ENCODE measurements at places on chromosomes 3 and 15.
A peak's percentile ranks its signal among the peaks of the same experiment; 100 is the strongest.

DNA sequence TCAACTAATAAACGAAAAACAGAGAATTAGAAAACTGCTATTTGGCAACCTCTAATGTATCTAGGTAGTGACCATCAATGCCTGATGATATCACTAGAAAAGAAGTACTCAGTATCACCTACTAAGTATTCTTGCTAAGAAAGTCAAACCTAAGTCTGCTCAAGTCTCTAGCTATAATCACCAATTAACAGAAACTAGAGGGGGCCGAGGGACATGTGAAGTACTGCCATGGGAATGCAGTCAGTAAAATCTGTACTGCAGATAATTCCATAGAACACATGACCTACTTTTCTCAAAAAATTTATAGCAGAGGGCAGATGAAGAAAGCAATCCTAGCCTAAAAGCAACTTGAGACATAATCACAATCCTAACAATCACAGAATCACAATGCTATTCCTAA is 51.4 kb downstream of the CPEB1 start:
- no peak for DNase-seq

DNA sequence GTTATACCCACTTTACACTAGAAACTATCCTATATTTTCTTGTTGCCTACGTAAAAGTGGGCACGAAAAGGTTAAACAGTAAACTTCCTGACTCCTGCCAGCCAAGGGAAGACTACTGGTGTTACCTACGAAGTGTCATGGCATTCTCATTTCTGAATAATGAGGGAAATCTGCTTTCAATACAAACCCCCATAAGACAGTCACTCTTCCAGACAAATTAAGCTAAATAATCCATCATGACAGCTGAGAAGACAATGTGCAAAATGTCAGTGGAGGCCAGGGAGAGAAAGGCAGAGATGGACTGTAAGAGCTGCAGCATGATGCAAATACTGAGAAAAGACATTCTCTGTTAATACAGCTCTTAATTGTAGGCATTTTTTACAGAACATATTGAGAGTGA is 136.5 kb downstream of the SERPINI1 start:
- DNase-seq: no peak

DNA sequence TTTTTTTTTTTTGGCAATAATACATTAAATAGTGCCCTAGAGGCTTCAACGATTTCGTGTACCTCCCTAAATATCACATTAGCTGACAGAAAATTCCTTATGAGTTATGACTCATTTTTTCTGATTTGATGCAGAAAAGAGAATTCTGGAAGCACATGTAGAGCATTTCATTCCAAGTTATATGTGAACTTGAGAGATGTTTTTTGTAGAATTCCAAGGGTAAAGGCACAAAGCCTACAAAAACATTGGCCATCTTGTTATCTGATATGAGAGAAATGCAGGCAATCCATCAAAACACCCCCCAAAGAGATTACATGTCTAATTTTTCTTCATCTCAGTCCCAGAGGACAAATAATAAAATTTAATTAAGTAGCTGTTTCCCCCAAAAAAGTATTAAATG is 6.7 kb upstream of the PFN2 start:
- DNase-seq: no peak

DNA sequence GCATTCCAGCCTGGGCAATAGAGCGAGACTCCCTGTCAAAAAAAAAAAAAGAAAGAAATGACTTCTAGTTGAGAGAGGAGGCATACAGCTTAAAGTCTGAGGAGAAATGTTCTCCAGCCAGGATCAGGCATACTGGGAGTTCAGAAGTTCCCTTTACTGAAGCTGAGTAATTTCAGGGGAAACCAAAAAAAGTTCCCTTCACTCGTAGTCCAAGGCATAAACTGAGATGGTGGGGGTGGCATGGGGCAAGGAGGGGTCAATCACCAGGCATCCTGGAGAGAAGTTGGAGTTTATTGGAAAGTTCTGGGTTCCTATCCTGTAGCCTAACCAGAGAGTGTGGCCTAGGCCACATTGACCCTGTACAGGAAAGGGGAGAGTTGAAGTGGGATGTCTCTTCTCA is 5.9 kb downstream of the GPX1 start:
- no peak for DNase-seq

- DNase-seq: no peak
Measured at GRCh38 chr15:70301396-70301795, 203.7 kb upstream of the TLE3 start.

DNA sequence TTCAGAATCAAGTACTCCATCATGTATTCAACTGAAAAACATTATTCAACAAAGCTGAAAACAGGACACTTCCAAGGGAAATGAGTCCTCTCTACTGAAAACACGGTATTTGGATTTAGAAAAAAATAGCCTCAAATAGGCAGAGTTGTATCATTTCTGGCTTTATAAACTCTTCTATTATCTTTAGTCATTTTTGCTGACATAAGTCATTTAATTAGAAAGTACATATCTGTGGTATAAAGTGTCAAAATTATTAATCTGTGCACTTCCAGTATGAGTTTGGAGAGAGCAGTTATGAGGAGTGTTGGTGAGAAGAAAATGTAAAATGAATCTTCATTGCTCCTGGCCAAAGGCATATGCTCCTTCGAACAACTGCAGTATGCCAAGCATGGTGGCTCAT is 59.3 kb downstream of the INO80 start:
- no peak for DNase-seq

DNA sequence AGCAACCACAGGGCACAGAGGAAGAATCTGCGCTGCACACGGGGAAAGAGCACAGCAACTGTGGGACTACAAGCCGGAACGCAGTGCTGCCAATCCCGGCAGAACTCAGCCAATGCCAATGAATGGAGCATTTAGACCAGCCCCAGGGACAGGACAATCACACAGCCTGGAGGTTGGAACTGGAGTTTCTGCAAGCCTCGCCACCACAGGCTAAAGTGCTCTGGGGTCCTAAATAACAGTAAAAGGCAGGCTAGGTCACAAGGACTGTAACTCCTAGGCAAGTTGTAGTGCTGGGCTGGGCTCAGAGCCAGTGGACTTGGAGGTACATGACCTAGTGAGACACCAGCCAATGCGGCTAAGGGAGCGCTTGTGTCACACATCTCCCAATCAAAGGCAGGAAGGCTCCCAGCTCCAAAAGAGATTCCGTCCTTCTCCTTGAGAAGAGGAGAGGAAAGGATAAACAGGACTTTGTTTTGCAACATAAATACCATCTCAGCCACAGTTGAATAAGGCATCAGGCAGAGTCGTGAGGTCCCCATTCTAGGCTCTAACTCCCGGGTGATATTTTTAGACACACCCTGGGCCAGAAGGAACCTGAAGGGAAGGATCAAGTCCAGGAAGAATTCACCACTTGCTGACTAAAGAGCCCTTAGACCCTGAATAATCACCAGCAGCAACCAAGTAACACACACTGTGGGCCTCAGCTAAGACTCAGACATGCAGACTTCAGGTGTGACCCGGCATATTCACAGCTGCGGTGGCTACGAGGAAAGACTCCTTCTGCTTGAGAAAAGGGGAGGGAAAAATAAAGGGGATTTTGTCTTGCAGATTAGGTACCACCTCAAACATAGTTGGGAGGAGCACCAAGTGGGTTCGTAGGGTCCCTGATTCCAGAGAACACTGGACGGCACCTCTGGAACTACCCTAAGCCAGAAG is 85.5 kb upstream of the XXYLT1 start:
- no peak for DNase-seq

DNA sequence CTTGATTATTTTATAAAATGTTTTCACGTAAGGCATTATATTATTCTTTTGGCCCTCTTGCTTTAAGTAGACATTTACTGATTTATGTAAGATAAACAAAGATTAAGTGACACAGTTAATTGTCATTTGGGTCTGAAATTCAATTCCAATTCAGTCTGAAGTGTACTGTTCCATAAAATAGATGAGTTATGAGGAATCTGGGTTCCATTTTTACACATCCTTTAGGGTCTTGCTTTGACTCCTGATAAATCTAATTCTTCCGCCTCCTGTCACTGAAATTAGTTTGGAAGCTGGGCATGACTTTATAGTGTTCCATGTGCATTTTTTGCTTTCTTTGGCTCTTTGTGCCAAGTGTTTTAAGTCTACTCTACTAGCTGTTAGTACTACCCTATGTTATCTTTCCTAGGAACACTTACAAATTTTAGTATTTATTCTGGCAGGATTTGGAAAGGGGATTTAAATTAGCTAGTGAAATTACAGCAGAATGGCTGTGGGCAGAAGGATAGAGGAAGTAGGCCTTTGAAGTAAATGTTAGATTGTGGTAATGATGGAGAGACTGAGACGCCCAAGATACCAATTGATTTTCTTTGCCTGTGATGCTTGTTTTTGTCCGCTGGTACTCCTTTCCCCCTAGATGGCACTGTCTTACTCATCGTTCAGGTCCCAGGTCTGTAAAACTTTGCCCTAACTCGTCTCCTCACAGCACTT is 14.3 kb downstream of the ARL8B start:
- no peak for DNase-seq

DNA sequence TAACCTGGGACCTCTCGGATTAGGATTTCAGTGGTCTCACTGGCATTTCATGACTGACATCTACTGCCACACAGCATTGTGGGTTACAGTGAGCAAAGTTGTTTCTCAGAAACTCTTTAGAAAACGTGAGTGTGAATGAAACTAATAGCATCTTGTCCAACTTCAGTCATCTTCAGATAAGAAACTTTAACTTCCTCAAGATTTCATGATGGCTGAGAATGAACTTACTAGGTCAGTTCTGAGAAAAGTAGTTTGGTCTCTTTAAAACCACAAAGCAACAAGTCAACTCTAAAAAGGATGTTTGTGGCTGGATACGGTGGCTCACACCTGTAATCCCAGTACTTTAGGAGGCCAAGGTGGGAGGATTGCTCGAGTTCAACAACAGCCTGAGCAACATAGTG is 14.2 kb upstream of the HOMER2 start:
- DNase-seq: no peak

GRCh38 chr15:39682366-39682765 is 100.3 kb downstream of the FSIP1 start:
- DNase-seq: no peak

GRCh38 chr3:9184461-9184835 is 65.0 kb downstream of the SRGAP3 start:
- DNase-seq: no peak

DNA sequence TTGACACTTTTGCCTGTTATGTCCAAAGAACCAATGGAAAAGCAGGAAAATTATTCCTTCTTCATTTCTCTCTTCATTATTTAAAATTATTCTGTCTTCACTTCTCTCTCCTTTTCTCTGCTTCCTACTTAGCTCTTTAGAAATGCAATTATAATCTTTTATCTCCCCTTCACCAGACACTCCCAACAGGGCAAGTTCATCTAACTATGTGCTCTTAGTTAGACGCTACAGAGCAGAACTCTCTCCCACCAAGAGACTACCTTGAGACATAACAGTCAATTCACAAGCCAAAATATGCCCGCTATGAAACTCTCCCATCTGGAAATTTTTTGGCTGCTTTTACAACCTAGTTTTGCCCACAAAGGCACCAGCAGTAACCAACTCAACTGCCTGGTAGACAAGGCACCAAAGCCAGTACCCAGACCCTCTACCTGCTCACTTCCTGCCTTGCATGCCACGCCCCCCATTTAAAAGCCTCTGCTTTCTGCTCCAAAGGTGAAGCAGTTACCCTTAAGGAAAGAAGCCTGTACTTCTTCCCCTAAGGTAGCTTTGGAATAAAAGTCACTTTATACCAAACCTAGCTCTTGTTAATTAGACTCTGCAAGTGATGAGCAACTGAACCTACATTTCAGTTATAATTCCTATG is 28.1 kb downstream of the CCRL2 start:
- DNase-seq: no peak

- no peak for DNase-seq
Measured at GRCh38 chr15:53833134-53833624, 73.7 kb upstream of the WDR72 start.

GRCh38 chr3:8187996-8188395 is 313.6 kb upstream of the LMCD1 start:
- DNase-seq: no peak

GRCh38 chr15:22947101-22948000 is 32.8 kb downstream of the CYFIP1 start:
- no peak for DNase-seq

DNA sequence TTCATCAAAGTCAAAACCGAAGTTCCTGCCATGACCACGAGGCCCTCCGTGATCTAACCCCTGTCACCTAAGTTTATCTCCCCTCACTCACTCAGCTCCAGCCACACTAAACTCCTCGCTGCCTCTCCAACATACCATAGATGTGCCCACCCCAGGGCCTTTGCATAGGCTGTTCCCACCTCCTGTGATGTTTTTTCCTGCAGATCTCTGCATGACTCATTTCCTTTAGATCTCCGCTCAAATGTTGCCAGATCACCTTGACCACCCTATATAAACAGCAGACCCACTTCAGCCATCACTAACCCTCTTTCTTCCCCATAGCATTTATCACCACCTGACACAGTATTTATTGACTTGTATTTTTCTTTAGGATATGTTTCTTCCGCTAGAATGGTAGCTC is 58.5 kb downstream of the HRH1 start:
- DNase-seq: no peak

DNA sequence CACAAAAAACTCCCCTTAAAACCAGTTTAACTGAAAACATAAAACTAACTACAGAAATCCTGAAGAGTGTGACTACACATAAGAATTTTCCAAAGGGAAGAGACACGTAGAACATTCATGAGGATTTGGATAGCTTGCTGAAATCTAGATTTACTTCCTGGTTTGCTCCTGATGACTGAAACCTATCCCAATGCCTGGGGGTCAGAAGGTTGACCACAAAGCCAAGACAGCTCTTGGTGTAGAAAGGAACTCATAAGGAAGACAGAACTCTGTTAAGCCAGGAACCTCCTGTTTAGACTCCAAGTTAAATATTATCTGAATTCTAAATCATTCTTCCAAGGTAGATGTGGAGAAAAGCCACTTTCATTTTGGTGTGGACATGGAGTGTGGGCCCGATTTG is 92.8 kb downstream of the TFG start:
- no peak for DNase-seq

DNA sequence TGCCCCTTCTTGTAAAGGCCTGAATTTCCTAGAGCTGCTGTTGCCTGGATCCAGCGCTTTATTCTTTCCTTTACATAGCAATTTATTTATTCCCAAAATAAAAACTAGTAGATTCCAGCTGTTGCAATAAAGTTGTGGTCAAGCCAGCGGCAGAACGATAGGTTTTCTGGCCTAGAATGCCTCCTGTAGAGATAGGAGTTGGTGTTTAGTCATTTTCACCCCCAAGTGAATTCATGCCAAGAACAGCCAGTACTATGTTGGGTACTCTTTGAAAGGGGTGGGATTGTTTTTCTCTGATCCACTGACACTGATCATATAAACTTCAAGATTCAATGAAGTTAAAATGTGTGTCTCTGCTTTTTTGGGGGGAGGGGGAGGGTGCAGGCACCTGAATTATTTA is 69.7 kb downstream of the KLHL25 start:
- DNase-seq: no peak

GRCh38 chr15:74631935-74632560 is 16.4 kb downstream of the CLK3 start:
- peak; percentile 28 for DNase-seq

- no peak for DNase-seq
Measured at GRCh38 chr15:52485290-52485689, 43.4 kb downstream of the MYO5A start.
